ENCODE measurements at places on chromosomes 12 and 14. TPM values are rescaled to one million over a fixed set of nuclear protein-coding genes. Genes with fewer than 3 reads are reported as not detected.

GRCh38 chr12:40942326-40942725 lies 245.8 kb upstream of the PDZRN4 start:
- no peak for DNase-seq

RIN3 gene
- 59.2 TPM for total RNA-seq

- peak; percentile 65 for DNase-seq
Measured at GRCh38 chr12:53324113-53324778, 2.8 kb upstream of the AAAS start.

DNA sequence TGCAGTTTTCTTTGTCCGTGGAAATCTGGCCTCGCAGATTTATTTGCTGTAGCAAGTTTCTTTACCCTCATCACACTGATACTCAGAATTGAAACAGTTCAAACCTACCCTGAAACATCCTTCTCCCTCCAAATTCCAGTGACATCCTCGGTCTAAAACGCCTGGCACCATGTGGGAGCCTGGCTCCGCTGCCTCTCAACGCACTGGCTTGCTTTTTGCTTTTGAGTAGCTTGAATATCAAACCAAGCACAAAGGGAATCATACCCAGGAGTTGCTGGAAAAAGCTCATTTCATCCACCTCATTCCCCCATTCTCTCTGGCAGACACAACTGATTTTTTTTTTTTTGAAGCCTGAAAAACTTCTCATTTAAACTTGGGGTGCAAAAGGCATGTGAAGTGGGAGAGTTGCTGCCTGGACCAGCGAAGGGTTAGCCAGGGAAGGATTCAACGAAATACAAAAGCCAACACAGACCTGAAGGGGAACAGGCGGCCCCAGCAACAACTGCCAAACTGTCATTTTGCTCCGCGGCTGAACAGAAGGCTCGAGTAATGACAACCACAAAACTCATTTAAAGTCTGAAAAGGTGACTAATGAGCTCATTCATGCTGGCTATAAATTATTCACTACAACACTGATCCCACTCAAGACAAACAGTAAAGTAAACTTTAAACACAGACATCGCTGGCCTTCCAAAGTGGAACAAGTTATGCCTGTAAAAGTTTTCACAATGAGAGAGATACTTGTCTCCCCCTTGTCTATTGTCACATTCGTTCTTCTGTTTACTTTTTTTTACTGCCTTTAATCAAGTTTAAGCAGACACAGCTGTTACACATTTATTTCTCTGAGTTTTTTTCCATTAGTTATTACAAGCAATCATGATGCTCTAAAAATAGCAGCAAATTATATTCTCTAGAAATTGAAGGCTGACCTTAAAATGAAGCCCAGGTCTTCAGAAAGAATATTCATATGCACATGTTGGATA lies 12.5 kb upstream of the FOXN3 start:
- DNase-seq, result peak; percentile 64

KRT82 gene
- total RNA-seq, result not detected

FERMT2 gene
- 2.3 TPM for total RNA-seq

- no peak for DNase-seq
Measured at GRCh38 chr12:45575823-45576475, 153.6 kb upstream of the ARID2 start.

DNA sequence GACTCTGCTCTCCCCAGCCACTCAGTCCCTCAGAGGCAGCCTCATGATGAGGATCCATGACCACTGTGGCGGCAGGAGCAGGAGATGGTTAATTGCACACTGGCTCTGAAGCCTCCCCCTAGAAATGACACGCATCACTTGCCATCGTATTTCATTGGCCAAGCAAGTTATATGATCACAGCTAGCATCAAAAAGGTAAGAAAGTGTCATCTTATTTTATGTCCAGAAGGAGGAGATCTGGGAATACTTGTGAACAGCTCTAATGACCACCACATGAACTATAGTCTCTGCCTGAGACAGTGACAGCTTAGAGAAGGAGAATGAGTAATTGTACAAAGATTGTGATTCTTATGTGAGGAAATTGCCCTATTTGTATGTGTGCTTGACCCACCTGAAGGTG lies 363.4 kb downstream of the NUAK1 start:
- no peak for DNase-seq

RILPL1 gene
- 1.4 TPM for total RNA-seq

RNASE1 gene
- not detected for total RNA-seq

TEX22 gene
- 0.56 TPM for total RNA-seq

GRCh38 chr12:113385282-113385882 lies 18.3 kb downstream of the SDS start:
- no peak for DNase-seq

DNA sequence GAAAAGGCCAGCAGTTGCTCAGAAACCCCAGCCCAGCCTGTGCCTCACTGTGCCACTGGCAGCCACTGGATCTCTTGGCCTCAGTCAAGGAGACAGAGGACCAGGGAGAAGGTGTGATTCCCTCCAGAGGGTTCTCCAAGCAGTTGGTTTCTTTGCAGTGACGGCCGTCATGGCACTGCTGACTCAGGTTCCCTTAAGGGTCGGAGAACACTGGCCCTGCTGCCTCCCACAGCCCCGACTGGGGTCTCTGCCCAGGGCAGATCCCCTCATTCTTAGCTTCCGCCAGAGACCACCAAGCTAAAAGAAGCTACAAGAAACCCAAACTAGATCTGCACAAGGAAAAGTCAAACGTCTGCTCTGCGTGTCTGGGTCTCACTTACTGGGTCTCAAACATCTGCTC lies 16.4 kb downstream of the TSPAN11 start:
- DNase-seq, result no peak

ESPL1 gene
- 66.3 TPM for total RNA-seq

GRCh38 chr12:3613641-3614395 lies 122.8 kb downstream of the PRMT8 start:
- no peak for DNase-seq

- no peak for DNase-seq
Measured at GRCh38 chr12:116515684-116516083, 43.5 kb upstream of the MAP1LC3B2 start.

ANO4 gene
- total RNA-seq, result not detected

CPM gene
- 8.0 TPM for total RNA-seq

GRCh38 chr12:109961201-109961600 lies 35.0 kb downstream of the GIT2 start:
- DNase-seq, result no peak

CLEC12A gene
- total RNA-seq, result 0.14 TPM

Measured in activated naive CD8-positive, alpha-beta T cell treated with anti-CD3 and anti-CD28 coated beads for 36 hours (primary cell).